Heart left ventricle (tissue), 16 donors: ENCODE measurements at places on chromosomes 3 and 15. TPM values are rescaled to one million over a fixed set of nuclear protein-coding genes. Genes with fewer than 3 reads are reported as not detected.

- no peak for DNase-seq
These were observed 22.6 kb downstream of the RASGRF1 start for GRCh38 chr15:79067969-79068368.

GRCh38 chr3:25038271-25038670 is 389.8 kb upstream of the RARB start:
- no peak for DNase-seq

GRCh38 chr3:48478626-48479555 is 25.1 kb downstream of the SHISA5 start:
- DNase-seq: no peak

SNX22 gene
- total RNA-seq: 1.8 TPM

- peak; percentile 80 for DNase-seq
These were observed 74.4 kb downstream of the MGLL start for GRCh38 chr3:127747751-127748521.

DNA sequence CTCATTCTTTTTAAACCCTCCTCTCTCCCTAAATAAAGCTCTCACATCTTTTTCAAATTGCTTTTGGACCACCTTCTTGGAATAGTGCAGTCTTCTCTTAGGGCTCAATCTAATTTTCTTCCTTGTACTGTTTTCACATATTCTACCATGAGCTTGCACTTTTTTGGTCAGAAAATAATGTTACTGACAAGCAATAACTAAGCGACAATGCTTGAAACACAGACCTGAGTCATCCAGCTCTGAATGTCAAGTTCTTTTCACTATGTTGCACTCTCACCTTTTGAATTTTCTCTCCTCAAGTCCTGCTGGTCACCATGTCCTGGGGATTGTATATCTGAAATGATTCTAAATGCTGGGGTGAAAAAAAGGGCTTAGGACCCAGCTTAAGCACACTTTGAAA is 8.9 kb downstream of the TNFAIP8L3 start:
- DNase-seq: no peak

MESP1 gene
- total RNA-seq: 6.0 TPM

GRCh38 chr15:80643431-80643951 is 51.6 kb upstream of the ABHD17C start:
- DNase-seq: no peak

GRCh38 chr3:145243875-145244274 is 917.1 kb downstream of the PLOD2 start:
- DNase-seq: no peak
